Fibroblast of skin of left biceps (primary cell): ENCODE measurements at places on chromosomes 4 and X.

GRCh38 chr4:78414116-78414515, 137.5 kb upstream of the ANXA3 start:
- no peak for DNase-seq

DNA sequence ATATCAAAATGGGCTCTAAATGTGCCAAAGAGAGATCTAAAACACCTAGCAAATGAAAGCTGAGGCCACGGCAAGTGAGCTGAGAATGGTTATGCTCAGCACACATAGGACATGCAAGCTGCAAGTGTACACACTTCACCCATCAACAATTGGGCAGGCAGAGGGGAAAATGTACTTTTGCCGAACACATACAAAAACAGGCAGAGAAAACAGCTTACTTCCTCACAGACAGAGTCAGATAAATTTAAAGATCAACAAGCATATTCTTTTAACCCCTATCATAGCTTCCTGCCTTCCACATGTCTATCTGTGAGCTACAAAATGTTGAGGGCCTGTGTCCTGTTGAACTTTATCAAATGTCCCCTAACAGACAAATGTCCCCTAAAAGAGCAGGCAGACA, 60.3 kb downstream of the SH3KBP1 start:
- no peak for DNase-seq

DNA sequence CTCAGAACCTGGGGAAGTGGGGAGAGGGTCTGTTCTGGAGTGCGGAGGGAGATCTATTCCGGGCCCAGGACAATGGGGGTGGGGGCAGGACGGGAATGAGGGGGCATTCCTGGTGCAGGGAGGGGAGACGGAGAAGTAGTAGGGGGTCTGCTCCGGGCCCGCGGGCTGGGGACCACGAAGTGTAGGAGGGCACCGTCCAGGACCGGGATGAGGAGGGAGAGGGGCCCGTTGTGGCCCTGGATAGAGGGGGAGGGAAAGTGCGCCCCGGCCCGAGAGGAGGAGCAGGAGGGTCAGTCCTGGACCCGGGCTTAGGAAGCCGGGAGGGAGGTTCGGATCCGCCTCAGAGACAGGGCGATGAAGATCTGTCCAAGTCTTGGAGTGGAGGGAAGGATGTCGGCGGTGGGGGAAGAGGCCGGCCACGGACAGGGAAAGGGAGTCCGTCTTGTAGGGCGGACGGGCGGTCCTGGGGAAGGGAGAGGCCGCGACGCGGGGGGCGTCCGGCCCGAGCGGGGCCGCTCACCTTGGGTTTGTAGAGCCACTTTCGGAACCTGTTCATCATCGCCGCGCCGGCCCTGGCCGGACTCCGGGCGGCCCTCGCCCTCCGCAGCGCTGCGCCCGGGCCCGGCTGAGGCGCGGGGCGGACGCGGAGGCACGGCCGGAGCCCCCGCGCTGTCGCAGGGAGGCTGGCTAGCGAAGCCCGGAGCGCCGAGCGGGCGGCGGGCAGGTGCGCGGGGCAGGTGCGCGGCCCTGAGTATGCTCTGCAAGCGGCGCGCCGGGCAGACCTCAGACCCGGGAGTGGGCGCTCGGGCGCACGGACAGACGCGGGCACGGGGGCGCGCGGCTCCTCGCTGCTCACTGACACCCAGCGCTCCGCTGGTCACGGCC, at the start of gene ZFYVE28:
ZFYVE28 (minus strand) TSS at position 881 of the 885 bp plus-strand sequence; CDS start at position 559, 322 bp downstream.
- no peak for DNase-seq

- DNase-seq: no peak
These were observed 253.7 kb upstream of the DIAPH2 start for GRCh38 chrX:96430756-96431455.

DNA sequence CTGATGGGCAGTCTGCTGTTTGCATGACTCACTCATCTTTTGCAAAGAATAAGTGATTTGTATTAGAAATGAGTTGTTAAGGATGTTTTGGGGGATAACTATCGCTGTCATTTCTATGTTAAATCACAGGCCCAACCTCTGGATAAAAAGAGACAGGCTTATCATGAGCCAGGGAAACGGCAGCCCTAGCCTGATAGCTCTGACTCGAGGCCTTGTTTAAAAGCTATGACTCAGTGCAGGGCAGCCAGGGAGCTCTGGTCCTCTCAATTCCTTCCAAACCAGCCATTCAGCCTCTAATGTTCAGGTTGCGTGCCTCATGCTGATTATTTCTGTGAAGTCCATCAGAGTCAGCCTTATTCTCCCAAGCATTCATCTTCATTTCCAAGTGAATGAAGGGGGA, 305.9 kb upstream of the HAND2 start:
- DNase-seq: no peak

DNA sequence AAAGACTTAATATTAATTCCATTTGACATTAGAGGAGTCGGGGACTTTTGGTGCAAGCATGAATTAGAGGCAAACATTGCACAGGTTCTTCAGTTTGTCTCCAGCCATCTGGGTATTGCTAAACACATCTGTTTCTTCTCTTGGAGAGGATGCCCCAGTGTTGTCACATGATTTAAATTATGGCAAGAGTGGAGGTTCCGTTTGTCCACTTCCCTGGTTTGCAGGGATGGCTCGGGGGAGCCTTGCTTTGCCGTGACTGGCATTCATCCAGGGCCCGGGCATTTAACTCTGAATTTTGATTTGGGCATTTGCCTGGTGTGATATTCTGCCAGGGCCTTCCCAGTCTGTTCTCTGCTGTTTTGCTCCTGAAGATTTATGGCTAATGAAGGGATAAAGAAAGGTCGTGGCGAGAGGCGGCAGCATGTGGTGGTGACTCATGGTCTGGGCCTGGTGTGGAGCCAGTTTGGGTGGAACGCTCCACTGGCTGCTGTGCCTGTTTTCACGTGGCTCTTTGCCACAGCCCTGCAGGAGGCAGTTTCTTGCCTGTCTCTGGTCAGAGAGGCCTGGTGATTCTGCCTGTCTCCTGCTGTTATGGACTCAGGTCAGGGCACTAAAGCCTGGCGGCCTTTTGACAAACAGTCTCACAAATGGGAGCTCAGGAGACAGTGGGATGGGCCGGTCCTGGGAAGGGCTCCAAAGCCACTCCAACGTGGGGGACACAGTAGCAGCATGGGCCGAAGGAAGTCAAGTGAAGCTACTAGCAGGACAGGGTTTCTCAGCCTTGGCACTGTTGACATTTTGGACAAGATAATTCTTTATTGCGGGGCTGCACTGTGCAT, 99.4 kb upstream of the PGRMC2 start:
- DNase-seq: peak; percentile 91

DNA sequence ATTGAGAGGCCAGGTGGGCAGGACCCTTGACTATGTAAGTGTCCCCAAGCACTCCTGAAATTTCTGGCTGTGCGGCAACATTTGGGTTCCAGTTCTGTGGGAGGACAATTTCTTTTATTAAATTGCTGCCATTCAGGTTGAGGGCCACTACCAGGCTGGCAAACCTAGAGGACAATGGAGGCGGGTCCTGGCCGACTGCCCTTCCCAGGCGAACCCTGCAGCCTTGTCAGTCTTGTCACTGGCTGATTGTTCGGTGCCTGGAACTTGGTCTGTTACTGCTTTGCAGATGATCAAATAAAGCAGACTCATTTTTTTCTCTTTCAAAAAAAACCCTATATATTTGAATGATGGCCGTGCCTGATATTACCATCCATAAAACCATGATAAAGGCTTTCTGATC, 6.6 kb upstream of the TMEM128 start:
- DNase-seq: no peak

DNA sequence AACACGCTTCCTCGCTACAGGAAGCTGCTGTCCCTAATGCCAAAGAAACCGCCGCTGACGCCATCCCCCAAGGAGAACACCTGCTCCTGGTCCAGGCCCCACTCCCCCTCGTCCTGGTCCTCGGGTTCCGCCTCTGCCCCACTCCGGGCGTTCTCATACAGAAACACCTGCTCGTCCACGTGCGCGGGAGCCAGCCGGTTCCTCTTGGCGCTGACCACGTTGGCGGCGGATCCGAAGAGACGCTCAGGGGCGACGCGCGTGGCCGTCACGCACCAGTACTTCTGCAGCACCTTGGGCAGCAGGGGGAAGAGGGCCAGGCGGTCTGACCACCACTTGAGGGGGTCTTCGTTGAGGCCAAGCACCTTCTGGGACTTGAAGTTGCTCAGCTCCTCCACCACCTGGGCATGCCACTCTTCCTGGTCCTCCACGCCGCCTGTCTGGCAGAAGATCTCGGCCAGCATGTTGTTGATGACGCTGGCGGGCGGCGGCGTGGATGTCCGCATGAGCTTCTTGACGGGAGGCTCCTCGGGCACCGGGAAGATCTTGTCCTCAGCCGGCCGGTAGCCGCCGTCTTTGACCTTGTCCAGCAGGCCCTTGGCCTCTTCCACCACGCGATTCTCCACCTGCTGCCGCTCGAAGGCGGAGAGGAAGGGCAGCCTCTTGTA, 12.0 kb downstream of the DHRSX start:
- DNase-seq: no peak

GRCh38 chr4:148224476-148224875, 217.7 kb downstream of the NR3C2 start:
- no peak for DNase-seq

GRCh38 chr4:15340902-15341732, 86.7 kb upstream of the C1QTNF7 start:
- no peak for DNase-seq

DNA sequence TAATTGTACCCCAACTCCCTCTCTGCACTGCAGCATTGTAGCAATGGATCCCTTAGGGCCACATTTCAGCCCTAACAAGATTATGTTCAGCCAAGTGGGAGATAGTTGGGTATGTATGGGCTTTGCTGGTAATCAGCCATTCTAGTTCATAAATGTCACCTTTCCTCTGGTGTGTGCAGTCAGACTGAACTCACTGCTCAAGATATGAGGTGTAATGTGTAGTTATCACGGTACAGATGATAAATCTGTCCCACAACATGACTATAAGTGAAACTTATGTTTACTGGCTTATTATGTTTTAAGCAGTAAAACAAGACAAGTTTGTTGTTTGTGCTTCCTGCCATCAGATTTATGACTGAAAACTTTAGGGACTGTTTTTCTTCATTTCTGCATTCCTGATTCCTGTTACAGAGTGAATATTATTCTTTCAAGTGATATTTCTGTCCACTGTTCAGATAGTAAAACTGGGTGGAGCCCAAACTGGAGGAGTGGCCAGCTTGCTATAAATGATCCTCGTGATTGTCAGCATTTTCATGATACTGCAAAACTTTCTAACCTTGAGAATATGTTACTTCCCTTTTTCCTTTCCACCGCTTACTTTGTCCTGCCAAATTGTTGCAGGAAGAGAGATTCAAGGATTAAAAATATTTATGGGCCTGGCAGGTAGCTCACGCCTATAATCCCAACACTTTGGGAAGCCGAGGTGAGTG, 44.9 kb downstream of the ANAPC4 start:
- no peak for DNase-seq

DNA sequence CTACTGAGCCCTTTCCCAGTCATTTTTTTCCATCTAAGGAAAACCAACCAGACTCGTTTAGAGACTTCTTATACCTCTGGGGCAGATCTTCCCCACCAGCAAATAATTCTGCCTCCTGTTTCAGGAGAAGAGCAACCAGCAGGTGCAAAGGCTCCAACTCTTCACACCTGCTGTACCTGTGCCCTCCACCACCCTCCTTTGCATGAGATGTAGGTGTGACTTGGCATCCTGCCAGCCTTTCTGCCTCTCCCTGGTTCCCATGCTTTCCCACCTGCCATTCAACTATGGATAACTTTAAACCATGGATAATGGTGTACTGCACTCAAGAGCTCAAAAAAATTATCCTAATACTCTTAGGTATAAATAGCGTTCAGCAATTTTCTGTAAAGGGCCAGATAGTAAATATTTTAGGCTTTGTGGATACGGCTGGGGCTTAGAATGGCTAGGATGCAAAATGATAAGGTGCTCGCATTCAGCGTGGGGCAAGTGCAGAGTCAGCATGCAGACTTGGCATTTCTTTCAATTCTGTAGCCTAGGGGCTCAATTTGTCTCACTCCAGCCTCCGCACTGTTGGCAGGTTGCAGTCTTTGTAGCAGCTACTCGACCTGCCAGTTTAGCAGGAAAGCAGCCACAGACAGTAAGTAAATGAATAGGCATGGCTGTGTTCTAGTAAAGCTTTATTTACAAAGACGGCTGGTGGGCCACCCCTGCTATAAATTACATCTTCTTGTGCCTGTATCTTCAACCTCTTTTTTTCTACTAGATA, 79.8 kb downstream of the HCCS start:
- DNase-seq: no peak

DNA sequence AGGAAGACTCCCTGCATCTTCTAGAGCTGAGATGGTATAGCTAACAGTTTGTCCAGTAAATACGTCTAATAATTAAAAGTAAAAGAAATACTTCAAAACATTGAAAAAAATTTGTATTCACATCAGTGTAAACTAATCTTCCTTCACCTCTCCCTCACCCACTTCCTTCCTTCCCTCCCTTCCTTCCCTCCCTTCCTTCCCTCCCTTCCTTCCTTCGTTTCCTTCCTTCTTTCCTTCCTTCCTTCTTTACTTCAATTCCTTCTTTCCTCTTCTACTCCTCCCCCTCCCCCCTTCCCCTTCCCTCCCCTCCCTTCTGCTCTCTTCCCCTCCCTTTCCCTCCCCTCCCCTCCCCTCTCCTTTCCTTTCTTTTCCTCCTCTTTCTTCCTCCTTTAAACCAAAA, 103.7 kb downstream of the POU4F2 start:
- DNase-seq: no peak

DNA sequence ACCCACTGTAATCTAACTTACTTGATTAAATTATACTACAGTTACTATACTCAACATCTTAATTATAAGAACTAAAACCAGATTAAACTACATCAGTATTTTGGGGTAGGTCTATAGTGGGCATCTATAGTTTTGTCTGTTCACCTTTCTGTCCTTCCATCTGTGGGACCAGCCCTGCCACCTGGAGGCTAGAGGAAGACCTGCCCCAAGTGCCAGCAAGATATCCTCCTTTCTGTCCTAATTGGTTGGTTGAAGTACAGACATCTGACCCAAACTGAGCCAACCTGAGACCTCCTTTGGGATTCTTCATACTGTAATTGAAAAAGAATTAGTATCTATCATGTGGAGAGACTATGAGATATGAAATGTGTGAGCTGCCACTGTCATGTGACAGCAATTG, 172.2 kb upstream of the TLL1 start:
- DNase-seq: no peak
